ENCODE measurements at places on chromosomes 3 and 15.

GRCh38 chr15:55823699-55824340 is 80.9 kb upstream of the PRTG start:
- no peak for DNase-seq

GRCh38 chr3:128585189-128585588 is 65.4 kb downstream of the RPN1 start:
- no peak for DNase-seq

GRCh38 chr3:25849091-25849490 is 59.2 kb downstream of the OXSM start:
- no peak for DNase-seq

- DNase-seq, result no peak
Measured at GRCh38 chr15:99909592-99910295, 176.5 kb upstream of the LYSMD4 start.

GRCh38 chr15:88312941-88313579 is 56.5 kb upstream of the NTRK3 start:
- no peak for DNase-seq

- DNase-seq, result no peak
Measured at GRCh38 chr15:92611150-92611549, 44.4 kb downstream of the FAM174B start.

- DNase-seq, result no peak
Measured at GRCh38 chr3:114011059-114011797, 45.1 kb downstream of the CCDC191 start.

DNA sequence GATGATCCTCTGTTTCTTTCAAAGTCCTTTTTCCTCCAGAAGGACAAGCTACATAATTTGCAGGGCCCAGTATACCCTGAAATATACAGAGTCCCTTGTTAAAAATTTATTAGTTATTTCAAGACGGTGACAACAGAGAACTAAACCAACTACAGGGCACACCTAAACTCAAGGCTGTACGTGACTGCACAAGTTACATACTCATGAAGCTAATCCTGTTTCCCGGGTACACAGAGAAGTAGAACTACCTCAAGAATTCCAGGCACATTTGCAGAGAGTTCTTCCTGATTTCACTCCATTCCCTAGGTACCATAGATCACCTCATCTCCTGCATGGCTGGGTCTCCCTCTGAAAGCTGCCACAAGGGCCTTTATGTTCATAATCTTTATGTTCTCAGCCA is 279.4 kb upstream of the ARL6 start:
- no peak for DNase-seq

GRCh38 chr3:119322021-119322834 is 28.0 kb downstream of the ARHGAP31 start:
- no peak for DNase-seq

DNA sequence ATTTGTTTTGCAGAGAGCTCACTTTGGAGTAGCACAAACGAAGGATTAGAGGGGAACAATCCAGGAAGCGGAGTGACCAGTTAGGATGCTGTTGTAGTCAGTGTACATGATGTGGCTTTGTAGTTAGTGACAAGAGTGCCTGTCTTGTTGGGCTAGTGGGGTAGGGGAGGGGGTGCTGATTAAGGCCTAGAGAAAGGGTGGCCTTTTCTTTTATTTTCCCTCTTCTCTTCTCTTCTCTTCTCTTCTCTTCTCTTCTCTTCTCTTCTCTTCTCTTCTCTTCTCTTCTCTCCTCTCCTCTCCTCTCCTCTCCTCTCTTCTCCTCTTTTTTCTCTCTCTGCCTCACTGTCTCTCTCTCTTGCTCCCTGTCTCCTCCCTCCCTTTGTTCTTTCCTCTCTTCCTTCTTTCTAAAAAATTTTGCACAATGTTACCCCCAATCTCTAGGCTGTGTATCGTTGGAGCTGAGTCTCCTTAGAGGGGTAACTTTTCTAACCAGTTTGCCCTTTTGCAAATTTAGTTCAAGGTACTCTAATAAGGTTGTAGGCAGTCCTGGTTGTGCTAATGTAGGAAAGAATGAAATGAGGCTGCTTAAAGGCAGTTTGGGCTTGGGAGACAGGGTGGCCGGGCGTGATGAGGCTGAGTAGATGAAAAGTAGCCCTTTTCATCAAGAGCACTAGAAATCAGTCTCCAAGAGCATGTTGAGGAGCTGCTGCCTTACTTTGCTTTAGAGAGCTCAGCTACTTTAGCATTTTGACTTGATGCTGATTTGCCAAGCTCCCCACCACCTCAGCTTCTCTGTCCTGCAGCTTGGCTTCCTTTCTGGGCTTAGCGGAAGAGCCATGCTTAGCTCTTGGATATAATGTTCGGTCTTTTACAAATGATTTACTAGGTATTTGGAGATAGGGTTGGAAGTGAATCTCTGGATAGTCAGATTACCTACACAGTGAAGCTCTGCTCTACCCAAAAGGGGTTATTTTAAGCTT is 58.6 kb downstream of the SV2B start:
- DNase-seq, result no peak

DNA sequence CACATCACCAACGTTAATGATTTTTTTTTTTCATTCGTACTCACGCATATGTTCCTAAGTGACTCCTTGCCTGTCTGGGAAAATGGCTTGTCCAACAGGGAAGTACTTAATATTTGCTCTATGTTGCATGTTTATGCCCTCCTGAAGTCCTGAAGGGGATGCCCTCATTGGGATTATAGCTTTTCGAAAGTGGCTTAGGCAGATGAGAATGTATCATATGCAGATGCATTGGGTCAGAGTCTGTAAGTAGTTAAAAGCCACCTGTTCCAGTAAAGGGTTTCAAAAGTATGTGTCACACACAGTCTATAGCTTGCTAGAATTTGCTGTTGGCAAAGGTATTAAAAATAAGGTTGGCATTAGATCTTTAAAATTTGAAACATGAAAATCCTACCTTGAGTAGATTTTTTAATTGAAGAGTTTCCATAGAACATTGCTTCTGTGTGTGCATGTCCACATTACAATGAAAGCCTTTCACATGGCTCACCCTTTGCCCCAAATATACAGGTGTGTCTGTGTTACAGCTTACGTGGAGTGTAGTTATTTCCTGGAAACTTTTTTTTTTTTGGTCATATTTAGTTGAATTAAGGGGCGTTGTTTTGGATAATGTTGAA is 2.1 kb downstream of the ABHD17C start:
- DNase-seq, result no peak

DNA sequence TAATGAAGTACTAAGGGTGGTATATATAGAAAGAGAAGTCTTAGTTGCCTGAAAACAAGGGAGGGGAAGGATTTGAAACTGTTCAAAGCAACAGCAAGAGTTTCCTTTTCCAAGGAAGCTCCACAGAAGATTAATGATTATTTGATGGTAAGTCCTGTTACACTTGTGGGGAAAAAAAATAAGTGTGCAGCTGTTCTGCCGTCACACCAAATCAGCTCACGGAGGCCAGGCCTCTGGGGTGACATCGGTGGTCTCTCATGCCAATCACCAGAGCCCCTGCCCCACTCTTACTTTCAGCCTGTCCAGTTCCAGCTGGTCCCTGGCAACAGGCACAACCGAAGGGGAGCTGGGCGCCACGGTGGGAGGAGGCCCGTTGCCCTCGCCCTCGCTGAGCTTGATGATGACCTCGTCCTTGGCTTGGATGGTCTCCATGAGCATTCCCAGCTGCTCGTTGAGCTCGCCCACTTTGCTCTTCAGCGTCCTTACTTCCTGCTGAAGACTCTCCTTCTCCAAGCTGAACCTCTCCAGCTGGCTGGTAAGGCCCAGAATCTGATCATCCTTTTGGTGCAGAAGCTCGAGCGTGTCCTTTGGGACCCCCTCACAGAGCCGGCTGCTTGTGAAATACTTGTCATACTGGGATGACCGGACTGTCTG is 53.5 kb downstream of the TBC1D2B start:
- DNase-seq, result no peak

GRCh38 chr3:192869131-192870031 is 48.3 kb downstream of the MB21D2 start:
- DNase-seq, result no peak

- DNase-seq, result no peak
Measured at GRCh38 chr3:134477002-134477401, 8.8 kb downstream of the ANAPC13 start.

- DNase-seq, result peak; percentile 6
Measured at GRCh38 chr3:171328419-171329082, 131.7 kb downstream of the TNIK start.

GRCh38 chr3:129827765-129828164 is 65.7 kb downstream of the TMCC1 start:
- DNase-seq, result no peak

DNA sequence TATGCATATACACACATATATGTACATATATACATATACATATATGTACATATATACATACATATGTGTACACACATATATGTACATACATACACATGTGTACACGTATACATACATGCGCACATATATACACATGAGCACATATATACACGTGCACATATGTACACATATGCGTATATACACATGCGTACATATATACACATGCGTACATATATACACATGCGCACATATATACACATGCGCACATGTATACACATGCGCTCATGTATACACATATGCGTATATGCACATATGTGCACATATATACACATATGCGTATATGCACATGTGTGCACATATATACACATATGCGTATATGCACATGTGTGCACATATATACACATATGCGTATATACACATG is 353.0 kb downstream of the EDEM1 start:
- DNase-seq, result no peak

GRCh38 chr3:71225002-71225684 is 358.4 kb downstream of the FOXP1 start:
- no peak for DNase-seq

DNA sequence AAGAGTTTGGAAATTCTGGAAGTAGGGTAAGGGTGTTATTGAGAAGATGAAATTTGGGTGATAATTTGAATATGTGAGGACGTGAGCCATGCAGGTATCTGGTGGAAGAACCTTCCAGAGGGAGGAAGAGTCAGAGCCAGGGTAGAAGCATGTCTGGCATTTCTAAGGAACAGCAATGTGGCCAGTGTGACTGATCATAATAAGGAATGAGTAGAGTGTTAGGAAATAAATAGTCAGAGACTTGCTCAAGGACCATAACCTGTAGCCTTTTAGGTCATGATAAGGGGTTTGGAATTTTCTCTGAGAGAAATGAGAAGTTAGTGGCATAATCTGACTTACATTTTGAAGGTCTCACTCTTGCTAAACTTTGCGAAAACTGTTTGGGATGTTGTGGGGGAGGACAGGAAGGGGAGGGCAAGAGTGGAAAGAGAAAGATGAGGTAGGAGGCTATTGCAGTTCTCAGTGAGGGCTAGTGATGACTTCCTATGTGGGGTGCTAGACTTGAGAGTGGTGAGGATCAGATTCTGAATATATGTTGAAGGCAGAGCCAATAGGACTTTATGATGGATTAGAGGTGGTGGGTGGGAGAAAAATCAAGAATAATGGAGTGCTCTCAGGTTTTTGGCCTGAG is 568.3 kb downstream of the AGBL1 start:
- DNase-seq, result no peak

GRCh38 chr3:53485675-53486403 is 8.6 kb upstream of the CACNA1D start:
- no peak for DNase-seq

- DNase-seq, result no peak
Measured at GRCh38 chr3:190339130-190339529, 16.9 kb upstream of the CLDN1 start.

DNA sequence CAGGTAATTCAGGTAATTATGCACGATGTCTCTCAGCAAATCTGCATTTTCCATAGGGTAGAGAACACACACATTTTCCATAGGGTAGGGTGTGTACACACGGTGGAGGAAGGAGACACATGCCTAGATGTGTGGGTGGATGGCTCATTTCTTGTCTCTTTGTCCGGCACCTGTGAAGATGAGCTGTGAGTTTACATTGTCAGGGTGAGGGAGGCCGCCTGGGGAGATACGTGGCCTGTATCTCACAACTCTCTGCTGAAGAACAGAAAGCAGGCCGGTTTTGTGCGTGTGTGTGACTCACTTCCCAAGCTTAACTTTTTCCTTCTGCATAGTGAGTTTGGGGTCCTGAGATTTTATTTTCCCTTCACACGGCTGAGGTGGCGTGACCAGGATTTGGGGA is 60.3 kb downstream of the SLC6A6 start:
- DNase-seq, result no peak

DNA sequence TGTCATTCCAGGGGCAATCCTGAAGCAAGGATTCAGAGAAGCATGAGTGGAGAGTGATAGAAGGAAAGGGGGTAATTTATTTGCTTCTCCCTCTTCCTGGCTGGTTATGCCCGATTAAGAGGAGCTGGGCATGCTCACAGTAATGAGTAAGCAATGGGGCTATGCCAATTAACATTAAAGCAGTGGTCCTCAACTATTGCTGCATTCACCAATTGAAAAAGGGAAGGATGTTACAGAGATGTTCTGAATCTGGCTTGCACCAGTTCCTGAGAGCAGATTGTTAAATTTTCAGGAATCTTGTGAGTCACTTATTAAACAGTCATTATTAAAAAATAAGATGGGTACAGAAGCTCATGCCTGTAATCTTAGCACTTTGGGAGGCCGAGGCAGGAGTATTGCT is 85.9 kb upstream of the ZBTB20 start:
- DNase-seq, result no peak

DNA sequence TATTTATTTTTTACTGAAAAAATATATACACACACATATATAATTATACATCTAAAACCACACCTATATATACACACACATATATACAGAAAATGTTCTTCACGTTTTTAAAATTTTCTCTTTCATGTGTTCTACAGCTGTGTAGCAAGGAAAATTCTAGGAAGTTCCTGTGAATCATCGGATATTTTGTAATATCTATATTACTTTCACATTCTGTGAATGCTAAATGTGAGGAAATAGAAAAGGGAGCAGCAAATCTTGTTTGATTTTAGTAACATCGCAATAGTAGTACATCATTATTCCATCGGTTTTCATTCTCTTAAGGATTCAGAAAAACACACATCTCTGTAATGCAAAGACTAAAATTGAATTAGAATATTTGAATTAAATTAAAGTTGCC is 836.8 kb upstream of the NECTIN3 start:
- no peak for DNase-seq

GRCh38 chr15:79093352-79093935 is 2.9 kb upstream of the RASGRF1 start:
- DNase-seq, result no peak

DNA sequence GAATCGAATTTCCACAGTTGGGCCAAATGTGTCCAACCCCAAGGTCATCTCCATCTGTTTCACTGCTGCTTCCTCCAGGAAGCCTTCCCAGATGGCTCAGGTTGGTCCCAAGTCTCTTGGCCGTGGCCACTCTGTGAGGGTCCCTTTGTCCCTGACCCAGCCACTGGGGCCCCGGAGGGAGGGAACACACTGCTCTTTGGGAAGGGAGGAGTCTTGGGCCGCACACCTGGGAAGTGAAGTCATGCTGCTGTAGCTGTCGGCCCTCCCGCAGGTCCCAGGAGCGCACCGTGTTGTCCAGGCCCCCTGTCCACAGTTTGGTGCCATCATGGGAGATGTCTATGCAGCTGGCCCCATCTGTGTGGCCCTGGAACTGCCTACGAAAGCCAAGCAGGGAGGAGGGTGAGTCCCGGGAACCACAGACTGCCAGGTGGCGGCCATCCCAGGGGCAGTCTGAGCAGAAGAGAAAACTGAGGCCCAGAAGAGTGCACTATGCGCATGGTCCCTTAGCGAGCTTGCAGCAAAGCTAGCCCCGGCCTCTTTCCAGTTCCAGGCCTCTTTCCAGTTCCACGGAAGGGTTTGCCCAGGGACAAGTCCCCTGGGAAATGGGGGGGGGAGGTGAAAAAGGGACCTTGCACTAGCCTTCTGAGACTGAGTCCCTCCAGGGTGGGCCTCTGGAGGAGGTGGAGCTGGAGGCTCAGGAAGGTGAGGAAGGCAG is 44.6 kb downstream of the TLE3 start:
- DNase-seq, result no peak

GRCh38 chr3:175476489-175476888 is 617.4 kb downstream of the NAALADL2 start:
- no peak for DNase-seq

GRCh38 chr3:40398346-40398745 is 11.4 kb downstream of the ENTPD3 start:
- no peak for DNase-seq
